ENCODE measurements at places on chromosomes 11 and 22.

DNA sequence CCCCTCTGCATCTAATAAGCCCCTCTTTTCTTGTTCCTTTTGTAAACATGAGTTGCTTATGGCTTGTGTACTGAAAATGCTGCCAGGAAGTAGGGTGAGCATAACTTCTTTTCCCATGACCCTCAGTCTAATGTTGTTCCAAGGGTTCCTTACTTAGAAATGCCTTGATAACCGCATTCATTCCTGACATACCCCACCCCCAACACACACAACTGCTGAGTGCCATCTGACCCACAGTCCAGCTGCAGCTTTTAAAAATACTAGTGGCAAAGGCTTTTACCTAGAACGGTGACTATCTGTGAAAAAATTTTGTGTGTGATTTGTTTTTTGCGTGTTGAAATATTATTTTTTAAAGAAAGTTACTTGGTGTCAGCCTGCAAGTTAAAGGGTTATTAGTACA, 52.6 kb downstream of the ARHGAP42 start:
- DNase-seq: peak; percentile 74

DNA sequence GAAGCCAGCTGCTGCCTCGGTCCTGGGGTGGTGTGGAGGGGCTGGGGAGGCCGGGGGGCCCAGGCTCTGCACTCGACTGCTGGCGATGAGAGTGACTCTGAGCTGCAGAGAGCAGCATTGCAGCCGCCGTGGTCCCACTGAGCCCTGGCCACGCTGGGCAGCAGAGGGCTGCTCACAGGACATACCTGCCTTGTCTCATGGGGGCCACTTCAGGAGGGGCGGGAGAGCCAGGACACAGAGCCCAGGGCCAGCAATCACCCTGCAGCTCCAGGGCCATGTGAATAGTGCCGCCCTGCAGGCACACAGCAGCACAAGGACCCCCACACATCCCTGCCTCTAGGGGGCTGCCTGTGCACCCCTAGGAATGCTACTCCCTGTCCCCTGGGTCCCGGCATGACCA, 147.0 kb downstream of the CRYBB2 start:
- DNase-seq: no peak

GRCh38 chr11:60942219-60942618, 9.8 kb downstream of the SLC15A3 start:
- no peak for DNase-seq

DNA sequence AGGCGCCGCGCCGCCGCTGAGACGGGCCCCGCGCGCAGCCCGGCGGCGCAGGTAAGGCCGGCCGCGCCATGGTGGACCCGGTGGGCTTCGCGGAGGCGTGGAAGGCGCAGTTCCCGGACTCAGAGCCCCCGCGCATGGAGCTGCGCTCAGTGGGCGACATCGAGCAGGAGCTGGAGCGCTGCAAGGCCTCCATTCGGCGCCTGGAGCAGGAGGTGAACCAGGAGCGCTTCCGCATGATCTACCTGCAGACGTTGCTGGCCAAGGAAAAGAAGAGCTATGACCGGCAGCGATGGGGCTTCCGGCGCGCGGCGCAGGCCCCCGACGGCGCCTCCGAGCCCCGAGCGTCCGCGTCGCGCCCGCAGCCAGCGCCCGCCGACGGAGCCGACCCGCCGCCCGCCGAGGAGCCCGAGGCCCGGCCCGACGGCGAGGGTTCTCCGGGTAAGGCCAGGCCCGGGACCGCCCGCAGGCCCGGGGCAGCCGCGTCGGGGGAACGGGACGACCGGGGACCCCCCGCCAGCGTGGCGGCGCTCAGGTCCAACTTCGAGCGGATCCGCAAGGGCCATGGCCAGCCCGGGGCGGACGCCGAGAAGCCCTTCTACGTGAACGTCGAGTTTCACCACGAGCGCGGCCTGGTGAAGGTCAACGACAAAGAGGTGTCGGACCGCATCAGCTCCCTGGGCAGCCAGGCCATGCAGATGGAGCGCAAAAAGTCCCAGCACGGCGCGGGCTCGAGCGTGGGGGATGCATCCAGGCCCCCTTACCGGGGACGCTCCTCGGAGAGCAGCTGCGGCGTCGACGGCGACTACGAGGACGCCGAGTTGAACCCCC, 798 bp downstream of the BCR start:
- no peak for DNase-seq

DNA sequence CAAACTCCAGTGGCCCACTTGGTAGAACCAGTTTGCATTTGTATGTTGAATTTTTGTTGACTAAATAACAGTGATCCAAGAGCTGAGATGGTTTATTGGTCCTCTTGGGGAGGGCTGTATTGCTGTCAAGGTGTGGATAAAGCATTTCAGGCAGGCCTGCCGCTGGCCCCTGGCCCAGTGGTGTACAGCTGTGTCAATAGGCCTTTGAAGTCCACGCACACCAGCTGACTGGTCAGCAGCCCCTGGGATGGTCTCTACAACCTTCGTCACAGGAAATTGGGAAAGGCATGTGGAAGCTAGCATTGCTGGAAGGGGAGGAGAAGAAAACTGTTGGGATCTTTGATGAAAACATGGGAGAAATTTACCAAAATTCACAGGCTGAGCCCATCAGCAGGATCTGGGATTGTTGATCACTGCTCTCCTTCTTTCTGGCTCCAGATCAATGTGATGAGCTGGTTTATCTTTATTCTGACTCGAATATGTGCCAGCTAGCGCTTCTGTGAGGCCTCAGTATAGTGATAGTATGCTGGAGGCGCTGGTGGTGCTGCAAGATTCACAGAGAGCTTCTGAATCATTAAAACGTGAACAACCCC, 12.5 kb upstream of the E2F8 start:
- no peak for DNase-seq

GRCh38 chr22:25380122-25380747, 160.8 kb downstream of the CRYBB2 start:
- no peak for DNase-seq

GRCh38 chr11:68115285-68115684, 5.9 kb downstream of the CHKA start:
- DNase-seq: no peak

DNA sequence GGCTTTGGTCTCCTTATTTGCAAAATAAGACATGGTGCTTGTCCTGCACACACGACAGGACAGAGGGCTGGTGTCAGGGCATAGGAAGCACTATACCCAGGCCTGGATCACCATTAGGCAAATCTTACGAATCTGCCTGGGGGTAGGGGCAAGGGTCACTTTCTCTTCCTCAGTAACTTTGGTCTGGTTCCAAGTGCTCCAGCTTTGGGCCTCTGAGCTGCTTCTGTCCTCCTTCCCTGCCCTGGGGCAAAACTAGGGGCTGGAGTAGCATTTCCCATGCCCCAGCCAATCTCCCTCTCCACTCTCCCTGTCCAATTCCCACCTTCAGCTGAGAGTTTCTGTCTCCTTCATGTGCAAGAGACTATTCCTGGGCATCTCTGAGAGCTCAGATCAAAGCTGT, 123.7 kb upstream of the NECTIN1 start:
- no peak for DNase-seq

- DNase-seq: no peak
Observed at GRCh38 chr11:125112208-125112604, 780 bp upstream of the TMEM218 start.

GRCh38 chr11:64876835-64877341, 1.5 kb downstream of the EHD1 start:
- peak; percentile 67 for DNase-seq

GRCh38 chr22:27997538-27997937, 78.5 kb upstream of the PITPNB start:
- DNase-seq: peak; percentile 21

DNA sequence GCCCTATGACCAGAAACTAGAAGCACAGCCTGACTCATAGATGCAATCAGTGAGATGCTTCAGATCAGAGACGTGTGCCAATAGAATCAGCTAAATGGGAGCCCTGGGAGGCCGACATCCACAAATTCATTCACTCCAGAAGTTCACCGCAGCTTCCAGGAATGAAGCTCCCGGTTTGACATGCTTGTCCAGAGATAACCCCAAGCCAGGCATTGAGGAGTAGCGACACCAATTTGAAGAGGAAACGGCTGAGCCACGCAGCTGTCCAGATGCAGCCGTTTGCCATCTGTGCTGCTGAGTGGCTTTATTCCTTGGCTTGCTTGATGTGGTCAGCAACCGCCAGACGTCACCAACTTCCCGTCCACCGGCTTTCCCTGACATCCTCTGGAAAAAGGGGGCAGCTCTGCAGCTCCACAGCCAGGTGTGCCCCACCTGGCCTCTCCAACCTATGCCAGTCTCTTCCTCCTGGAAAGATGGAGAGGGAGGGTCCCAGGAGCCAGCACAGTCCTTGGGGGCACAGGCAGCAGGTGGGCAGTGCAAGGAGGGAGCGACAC, 123.9 kb upstream of the OPCML start:
- DNase-seq: no peak

DNA sequence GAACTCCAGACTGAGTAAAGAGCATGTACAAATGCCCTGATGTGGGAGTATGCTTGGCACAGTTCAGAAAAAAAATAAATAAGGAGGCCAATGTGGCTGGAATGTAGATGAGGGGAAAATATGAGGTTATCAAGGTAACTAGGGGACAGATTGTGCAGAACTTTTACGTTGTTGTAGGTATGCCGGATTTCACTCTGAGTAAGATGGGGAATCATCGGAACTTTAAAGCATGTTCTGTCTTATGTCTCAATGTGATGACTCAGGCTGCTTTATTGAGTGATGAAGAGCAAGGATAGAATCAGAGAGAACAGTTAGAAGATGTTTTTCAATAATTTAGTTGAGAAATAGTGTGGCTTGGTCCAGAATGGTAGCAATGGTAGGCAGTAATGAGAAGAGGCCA, 130.4 kb downstream of the C11orf87 start:
- peak; percentile 35 for DNase-seq

- no peak for DNase-seq
Observed at GRCh38 chr11:131463649-131464425, 93.4 kb downstream of the NTM start.

GRCh38 chr22:41915035-41915785, at the start of gene SHISA8:
SHISA8 (minus strand) TSS chr22:41915074; CDS start chr22:41914667, 407 bp downstream.
- DNase-seq: peak; percentile 32

DNA sequence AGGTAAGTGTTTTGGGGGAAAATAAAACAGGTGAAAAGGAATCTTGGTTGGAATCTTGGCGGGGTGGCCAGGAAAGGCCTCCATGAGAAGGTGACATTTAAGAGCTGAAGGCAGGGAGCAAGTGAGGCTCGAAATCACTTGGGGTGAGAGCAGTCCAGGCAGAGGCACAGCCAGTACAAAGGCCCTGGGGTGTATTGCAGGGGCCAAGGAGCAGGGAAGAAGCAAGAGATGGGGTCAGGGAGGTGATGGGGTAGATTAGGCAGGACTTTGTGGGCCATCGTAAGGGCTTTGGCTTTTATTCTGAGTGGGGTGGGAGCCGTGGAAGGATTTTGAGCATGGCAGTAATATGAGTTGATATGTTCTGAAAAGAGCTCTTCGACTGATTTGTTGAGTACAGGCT, 551.1 kb downstream of the MN1 start:
- DNase-seq: no peak

GRCh38 chr11:64898541-64898940, 18.5 kb downstream of the ATG2A start:
- no peak for DNase-seq

- peak; percentile 98 for DNase-seq
Observed at GRCh38 chr11:118908901-118909618, 16.7 kb downstream of the BCL9L start.

- no peak for DNase-seq
Observed at GRCh38 chr22:46040471-46041465, 63.8 kb upstream of the WNT7B start.

- no peak for DNase-seq
Observed at GRCh38 chr11:79697905-79698304, 257.1 kb upstream of the TENM4 start.

Measured in fibroblast of skin of right quadriceps (primary cell).